ENCODE measurements at places on chromosomes 6 and 20.

DNA sequence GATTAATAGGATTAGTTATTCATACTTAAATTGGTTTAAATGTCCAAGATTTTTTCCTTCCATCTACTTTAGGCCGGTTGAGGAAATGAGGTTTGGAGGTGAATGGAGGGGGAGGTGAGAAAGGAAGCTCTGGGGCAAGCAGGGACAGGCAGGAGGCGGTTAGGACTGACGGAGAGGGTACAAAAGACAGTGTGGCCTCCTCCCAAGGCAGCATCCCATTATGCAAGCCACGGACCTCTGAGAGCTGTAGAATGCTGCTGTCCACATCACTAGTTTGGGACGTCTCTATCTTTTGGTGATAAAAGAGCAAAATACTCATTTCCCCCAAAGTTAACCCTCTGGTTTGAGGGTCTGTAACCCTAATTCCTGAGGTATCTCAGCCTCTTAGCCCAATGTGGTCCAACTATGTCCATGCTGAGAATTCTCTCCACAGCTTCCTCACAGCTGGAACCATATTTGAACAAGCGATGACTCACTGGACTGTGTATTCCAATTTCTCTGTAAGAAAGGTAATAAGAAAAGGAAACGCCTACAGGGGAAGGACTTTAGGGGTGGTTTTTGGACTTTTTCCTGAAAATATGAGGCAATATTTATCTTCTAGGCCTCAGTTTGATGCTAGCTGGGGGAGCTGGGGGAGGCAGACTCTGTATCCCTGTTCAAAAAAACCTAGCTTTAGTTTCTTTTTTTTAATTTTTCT lies 172.2 kb downstream of the TFAP2B start:
- no peak for DNase-seq

DNA sequence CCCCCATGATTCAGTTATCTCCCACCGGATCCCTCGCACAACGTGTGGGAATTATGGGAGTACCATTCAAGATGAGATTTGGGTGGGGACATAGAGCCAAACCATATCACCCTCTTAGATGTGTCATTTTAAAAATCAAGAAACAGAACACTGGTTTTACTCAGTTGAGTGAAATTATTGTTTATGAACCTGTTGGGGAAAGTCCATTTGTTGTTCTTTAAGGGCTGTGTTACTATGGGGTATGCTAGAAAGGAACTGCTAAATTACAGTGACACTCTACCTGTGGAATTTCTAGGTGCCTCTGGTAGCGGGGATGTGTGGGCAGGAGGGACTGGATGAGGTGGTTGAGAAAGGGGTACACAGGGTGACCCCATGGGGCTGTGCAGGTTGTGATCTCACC lies 28.9 kb downstream of the STX11 start:
- no peak for DNase-seq

GRCh38 chr6:4362326-4362725 lies 227.0 kb upstream of the ECI2 start:
- DNase-seq = no peak

DNA sequence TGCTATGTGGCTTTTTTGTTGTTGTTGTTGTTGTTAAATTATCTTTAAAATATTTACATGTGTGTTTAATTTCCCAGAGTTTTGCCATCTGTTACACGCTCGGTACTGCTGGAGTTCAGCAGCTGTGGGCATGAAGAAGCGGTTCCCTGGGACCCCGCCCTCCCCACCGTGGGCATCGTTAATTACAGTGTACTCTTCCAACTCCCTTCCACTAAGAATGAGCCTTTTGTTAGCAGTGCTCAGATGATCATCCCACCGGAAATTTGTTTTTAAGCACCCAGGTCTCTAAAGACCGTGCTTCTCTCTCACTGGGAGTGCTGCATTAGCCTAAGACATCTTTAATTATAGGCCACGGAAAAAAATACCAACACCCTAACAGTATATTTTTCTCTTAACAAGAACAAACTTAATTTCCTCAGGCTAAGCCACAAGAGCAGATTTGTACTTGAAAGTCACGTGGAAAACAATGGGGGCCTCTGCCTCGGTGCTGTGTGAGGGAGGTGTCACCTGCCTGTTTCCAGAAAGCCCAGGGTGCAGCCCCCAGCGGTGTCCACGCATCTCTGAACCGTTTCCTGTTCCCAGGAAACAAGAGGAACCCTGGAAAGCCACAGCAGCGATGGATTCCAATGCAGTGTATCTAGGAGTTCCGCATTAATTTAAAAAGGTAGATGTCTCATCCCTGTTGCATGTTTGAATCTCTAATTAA lies 113.3 kb upstream of the FRMD1 start:
- no peak for DNase-seq

GRCh38 chr20:59385480-59385879 lies 85.1 kb downstream of the EDN3 start:
- no peak for DNase-seq

DNA sequence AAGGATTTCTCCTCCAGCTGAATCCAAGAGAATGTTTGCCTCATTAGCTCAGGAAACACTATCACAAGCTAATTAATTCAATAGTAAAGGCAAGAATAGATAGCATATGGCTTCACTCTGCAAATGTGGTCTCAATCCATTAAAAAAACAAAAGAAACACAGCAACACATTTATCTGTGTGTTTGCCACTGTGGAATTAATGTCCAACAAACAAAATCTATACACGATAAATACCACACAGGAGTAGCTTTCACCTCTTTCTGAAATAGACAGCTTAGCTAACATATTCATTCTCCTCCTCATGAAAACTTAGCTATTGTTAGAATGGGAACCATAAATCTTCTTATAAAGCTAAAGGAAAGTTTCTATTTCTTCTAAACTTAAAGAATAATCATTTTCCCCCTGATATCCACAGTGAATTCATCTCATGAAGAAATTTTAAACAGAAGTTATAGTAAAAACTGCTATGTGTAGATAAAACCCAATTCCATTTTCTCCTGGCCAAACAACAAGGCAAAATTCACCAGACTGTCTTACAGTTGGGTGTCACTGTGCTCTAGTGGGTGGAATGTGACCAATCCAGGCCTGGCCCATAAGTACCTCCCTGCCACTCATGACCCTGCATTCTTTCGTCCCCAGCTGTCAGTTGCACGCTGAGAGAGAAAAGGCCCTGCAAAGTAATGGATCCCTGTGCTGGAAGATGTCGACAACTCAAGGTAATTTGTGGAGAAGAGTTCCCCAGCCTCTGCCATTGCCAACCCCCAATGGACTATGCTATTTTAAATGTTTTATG lies 92.9 kb upstream of the NRSN1 start:
- no peak for DNase-seq

- no peak for DNase-seq
These were observed 323.1 kb downstream of the CENPW start for GRCh38 chr6:126662966-126663365.

DNA sequence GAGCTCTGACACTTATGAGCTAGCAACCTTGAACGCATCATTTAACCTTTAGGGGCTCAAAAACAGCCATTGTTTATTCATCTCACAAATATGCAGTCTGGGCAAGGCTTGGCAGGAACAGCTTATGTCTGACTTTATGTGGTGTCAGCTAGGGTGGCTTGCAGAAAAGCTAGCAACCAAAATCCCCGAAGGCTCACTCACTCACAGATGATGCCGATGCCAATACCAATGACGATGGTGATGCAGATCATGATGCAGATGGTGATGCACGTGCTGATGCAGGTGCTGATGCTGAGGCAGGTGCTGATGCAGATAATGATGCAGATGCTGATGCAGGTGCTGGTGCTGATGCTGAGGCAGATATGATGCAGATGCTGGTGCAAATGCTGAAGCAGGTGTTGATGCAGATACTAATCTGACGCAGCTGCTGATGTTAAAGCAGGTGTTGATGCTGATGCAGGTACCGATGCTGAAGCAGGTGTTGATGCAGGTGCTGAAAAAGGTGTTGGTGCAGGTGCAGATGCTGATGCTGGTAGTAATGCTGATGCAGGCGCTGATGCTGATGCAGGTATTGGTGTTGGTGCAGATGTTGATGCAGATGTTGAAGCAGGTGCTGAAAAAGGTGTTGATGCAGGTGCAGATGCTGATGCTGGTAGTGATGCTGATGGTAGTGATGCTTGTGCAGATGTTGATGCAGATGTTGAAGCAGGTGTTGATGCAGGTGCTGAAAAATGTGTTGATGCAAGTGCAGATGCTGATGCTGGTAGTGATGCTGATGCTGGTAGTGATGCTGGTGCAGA lies 195.6 kb downstream of the NFATC2 start:
- DNase-seq = no peak

DNA sequence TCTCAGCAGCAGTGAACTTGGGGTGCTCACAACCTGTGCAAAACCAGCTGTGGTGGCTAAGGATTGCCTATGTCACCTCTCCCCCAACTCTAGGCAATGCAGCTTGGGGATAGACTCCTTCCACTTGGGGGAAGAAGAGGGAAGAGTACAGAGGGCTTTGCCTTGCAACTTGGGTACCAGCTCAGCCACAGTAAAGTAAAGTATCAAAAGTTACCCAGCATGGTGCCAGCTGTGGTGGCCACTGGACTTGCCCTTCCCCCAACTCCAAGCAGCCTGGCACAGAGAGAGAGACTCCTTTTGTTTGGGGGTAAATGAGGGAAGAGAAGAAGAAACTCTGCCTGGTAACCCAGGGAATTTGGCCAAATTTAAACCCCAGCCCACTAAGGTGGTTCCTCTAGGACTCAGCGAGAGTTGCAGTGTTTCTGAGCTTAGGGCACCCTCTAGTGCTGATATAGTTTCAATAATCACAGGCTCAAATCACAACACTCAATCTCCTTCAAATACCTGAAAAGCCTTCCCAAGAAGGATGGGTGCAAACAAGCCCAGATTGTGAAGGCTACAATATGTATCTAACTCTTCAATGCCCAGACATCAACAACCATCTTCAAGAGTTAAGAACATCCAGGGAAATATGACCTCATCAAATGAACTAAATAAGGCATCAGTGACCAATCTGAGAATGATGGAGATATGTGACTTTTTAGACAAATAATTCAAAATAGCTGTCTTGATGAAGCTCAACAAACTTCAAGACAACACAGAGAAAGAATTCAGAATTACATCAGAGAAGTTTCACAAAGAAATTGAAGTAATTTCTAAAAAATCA lies 7.6 kb upstream of the DEFB129 start:
- no peak for DNase-seq

GRCh38 chr6:52551483-52552277 lies 25.2 kb downstream of the TRAM2 start:
- no peak for DNase-seq

- DNase-seq = no peak
These were observed 171.8 kb upstream of the BMP2 start for GRCh38 chr20:6595704-6596103.

DNA sequence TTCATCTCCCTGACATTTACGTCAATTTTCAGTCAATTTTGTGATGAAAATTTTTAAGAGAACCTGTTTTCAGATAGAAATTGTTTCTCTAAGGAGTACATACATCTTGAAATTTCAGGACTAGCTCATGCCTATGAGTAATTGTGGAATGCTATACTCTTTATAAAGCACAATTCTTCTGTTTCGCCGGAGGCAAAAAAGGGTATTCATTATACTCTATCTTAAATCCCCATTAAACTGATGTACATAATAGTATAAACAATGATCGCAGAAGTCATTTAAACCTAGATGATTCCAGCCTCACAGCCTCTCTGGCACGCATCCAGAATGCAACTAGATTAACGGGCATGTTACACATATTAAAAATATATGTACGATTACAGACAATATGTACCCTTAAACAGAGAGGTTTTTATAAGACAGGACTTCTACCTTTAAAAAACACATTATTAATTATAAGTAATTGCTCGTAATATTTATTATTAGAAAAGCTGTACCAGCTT lies 62.6 kb downstream of the NRSN1 start:
- no peak for DNase-seq

DNA sequence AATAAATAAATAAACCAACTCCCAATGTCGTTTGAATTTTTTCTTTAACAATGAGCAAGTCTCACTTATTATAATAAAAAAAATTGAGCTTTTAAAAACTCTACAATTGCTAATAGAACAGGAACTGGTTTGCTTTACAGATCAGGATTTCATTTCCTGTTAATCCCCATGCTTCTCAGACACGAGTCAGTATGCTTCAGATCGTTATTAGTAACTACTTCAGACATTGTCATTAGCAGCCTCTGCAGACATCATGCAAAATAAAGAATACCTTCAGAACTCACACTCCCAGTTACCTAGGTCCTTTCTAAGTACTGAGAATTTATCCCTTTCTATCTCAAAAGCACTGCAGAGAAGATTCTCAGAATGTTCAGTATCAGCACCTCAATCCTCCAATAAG lies 10.0 kb upstream of the FAM210B start:
- DNase-seq = no peak

DNA sequence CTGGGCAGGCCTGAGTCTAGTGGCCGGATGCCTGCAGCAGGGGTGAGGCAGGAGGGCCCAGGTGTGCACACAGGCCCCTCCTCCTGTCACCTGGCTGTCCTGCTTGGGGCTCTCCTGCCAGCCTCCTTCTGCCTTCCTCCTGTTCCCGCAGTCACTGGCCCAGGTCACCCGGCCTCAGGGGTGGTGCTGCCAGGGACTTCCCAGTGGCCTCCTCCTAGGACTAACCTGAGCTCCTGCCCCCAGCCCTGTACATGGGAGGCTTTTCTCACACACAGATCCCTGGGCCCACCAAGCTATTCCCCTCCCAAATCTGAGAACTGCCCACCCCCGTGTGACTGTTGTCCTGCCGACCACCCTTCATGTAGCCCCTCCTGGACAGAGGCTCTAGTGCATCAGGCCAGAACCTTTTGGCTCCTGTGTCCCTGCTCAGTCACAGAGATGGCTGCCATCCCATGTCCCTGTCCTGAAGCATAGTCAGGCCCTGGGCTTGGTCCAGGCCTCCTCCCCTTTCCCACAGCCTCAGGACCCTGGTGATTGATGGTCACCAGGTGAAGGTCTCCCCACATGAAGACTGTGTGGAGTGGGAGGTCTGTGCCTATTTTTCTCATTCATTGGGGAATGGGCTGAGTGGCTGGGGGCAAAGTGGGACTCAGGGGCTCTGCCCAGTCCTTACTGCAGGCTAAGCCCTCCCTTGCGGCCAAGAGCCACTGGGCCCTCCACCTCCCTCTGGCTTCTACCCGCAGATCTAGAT lies 1.1 kb upstream of the ULBP1 start:
- no peak for DNase-seq

DNA sequence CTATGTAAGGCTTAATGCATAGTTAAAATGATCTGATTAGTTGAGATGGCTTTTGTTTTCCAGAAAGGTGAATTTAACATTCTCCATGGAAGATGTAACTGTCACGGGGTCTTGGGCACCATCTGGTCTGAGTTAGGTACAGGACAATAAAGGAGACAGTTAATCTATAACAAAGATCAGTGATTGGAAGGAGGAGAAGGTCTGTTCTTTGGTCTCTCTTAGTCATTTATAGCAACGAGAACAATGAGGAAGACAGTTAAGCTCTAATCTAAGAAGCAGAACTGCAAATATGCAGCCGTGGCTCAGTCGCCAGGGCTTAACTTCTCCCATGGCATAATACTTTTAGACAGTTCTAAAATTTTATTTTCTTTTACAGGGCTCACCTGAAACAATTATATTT lies 405.5 kb upstream of the SULF2 start:
- DNase-seq = no peak

GRCh38 chr6:170045981-170046667 lies 244.8 kb downstream of the DLL1 start:
- no peak for DNase-seq

Data from activated CD4-positive, alpha-beta T cell treated with anti-CD3 and anti-CD28 coated beads for 4 hours (primary cell).